CD4-positive, alpha-beta T cell treated with Interleukin-4 for 4 hours (primary cell): ENCODE measurements at places on chromosomes 2 and 18.

DNA sequence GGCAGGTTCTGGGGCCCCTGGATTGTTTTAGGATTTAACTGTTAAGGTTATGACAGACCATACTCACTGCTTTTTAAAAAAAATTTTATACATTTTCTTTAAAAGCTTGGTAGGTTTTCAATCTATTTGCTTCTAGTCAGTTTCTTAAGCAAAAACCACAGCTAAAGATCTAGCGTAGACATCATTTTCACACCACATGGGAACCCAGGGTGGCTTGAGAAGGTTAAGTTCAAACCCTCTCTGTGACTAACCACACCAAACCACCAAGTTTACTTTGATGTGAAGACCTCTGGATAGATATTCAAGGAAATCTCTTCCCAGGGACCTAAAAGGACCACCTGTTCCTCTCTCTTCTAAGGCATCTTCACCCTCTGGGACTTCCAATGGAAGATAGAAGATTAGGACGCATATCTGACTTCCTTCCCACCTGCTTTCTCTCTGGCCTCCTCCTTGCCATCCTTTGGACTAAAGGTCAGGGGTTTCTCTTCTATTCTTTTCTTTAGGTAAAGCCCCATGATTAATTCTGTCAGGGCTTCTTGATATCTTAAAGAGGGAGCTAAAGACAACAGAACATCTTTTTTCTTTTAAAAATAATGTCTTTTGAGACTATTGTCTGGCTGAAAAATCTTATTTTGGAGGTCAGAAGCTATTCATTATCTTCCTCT, 32.3 kb downstream of the FOSL2 start:
- peak; percentile 40 for DNase-seq

- no peak for DNase-seq
Observed at GRCh38 chr2:6372317-6372901, 493.3 kb downstream of the CMPK2 start.

- no peak for DNase-seq
Observed at GRCh38 chr2:30730736-30731647, 76.3 kb downstream of the CAPN13 start.

DNA sequence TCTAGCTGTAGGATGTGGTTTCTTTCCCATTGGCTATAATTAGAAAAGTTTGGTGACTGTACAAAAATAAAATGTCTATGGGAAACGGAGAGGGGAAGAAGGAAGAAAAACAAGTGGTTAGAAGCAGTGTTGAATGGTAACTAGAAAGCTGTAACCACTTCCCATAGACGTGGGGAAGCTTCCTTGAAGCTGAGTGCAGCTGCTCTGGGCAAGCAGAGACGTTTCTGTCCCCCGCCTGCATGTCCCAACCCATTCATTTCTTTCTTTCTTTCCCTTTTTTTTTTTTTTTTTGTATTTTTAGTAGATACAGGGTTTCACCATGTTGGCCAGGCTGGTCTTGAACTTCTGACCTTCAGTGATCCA, 367.8 kb upstream of the HS6ST1 start:
- DNase-seq: no peak

DNA sequence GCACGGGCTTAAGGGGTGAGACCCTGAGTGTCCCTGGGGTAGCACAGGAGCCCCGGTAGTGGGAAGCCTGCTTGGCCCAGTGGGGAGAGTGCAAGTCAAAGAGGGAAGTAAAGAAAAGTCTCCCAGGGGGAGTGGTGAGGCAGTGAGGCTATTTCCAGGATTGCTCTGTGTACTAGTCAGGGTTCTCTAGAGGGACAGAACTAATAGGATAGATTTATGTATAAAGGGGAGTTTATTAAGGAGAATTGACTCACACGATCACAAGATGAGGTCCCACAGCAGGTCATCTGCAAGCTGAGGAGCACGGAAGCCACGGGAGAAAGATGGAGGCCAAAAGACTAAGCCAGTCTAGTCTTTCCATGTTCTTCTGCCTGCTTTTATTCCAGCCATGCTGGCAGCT, 45.5 kb downstream of the CMPK2 start:
- no peak for DNase-seq

DNA sequence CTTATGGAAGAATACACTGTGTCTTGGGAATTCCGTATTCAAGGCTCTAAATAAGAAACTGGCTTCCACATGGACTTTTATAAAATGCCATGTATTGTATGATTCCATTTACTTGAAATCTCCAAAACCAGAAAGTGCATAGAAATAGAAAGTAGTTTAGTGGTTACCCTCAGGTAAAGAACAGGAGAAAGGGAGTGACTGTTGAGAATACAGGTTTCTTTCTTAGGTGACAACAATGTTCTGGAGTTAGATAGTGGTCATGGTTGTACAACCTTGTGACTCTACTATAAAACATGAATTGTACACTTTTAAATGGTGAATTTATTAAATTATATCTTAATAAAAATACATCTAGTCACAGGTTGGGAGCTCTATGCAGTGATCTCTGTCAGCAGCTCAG, 481.8 kb downstream of the SPAG16 start:
- no peak for DNase-seq

DNA sequence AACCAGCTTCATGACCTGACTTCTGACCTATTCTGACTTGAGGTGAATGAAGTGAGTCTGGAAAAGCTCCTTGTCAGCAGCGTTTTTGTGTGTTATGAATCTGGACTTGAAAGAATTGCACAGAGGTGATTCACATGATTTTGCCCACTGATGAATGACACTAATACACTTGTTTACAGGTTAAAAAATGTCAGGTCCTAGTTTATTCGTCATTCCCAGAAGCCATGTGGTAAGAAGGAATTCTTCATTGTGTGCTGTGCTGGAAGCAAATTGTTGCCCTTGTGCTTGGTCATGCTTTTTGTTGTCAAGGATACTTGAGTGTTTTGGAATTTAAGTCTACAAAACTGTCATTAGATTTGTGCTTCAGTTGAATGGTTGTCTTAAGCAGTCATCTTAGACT, 15.5 kb downstream of the SEC11C start:
- DNase-seq: no peak

DNA sequence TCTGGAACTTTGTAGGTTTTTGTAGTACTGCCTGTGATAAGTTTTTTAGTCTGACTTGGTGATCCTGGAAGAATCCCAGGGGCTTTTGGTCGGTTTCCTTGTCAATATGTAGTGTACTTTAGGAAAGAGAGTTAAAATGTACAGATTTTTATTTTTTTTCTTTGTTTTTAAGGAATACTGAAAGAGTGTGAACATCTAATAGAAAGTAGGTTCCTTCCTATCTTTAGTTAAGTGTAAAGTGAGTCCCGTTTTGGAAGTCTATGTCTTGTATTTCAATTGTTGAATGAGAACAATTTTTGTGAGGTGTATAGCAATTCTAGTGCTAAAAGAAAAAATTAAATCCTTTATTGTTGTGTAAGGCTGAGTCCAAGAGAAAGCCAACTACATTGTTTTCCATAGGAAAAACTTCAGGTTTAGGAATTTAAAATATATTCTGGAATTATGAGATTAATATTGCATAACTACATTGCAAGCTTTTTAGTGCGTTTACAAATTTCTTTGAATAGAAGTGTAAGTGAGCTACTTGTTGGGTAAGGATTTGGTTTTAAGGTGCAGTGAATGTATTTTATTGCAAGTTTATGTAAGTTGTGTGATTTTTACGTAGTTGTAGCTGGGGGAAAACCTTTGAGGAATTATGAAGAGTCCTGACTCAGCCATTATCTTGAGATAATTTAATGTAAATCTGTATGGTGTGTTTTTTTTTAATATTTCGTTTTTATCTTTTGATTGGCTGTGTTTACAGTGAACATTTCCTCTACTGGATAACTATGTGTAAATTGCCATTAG, 1.7 kb downstream of the VAPA start:
- DNase-seq: no peak

DNA sequence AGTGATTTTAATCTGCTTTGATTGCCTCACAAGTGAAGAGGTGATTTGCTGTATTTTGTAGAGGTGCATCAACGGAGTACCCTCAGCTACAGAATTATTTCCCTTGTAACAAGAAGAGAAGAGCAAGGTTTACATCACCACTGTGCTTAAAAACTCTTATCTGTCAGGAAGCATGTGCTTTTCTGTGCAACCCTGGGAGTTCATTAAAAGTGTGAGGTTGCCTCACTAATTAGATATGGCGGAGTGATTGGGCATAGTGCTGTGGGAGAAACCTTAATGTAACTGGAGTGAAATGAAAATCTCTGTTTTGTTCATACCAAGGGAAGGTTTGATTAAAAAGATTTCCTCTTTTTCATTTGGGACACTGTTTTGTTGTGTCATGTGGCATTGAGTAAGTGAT, 544.7 kb downstream of the PARD3B start:
- no peak for DNase-seq

GRCh38 chr2:203949228-203949627, 12.7 kb downstream of the ICOS start:
- peak; percentile 64 for DNase-seq

GRCh38 chr2:98158305-98158704, 71.3 kb downstream of the VWA3B start:
- DNase-seq: no peak

- DNase-seq: no peak
Observed at GRCh38 chr2:217316743-217317142, 456.9 kb upstream of the TNP1 start.

DNA sequence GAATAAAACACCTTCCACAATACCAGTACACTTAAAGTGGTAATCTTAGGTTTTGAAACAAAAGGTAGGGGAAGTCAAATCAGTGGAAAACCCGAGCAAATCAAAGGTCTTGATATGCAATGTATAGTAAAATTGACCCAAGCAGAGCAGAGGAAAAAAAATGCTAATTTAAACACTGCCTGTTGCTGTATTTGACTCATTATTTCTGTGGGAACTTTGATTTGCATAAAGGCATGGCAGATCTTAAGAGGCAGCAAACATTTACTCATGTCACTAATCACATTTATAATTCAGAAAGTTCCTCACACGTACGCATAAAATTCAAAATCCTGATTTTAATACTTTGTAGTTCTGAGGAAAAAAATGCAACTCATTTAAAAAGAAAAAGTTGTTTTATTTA, 64.4 kb downstream of the IKZF2 start:
- DNase-seq: no peak
